Stimulated activated CD8-positive, alpha-beta memory T cell treated with anti-CD3 and anti-CD28 coated beads, Interleukin-7, amount 100 ng/mL, for 48 hours (primary cell): ENCODE measurements at places on chromosomes 13 and 19.

GRCh38 chr19:1140272-1141027 is 33.6 kb downstream of the SBNO2 start:
- no peak for DNase-seq

GRCh38 chr13:107808389-107808788 is 406.9 kb downstream of the LIG4 start:
- no peak for DNase-seq

DNA sequence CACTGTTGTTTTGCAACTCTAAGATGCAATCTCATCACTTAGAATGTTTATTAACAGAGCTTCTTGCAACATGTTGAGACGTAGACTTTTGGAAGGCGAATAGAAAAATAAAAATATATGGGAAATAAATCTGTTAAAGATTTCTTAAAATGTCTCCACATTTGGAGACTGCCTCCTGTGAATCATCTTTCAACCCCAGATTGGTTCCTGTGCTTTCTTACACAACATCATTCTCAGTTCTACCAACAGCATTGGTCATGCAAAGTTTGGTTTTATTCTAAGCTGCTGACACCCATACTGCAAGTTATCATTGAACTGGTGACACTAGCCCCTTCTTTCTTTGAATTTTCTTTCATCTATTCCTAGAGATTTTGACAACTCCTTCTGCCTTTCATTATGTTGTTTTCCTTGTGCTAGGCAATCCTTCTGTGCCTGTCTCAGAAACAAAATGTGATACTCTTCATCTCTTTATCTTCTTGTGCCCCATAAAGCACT is 1.6 kb upstream of the IGFL3 start:
- DNase-seq: no peak

GRCh38 chr13:30569901-30570576 is 47.7 kb upstream of the USPL1 start:
- DNase-seq: no peak

- DNase-seq: no peak
Measured at GRCh38 chr19:50796128-50796633, 6.0 kb downstream of the ACP4 start.

GRCh38 chr19:47433121-47433520 is 13.8 kb upstream of the MEIS3 start:
- DNase-seq: no peak

GRCh38 chr19:41619018-41619556 is 7.8 kb downstream of the CEACAM4 start:
- no peak for DNase-seq

DNA sequence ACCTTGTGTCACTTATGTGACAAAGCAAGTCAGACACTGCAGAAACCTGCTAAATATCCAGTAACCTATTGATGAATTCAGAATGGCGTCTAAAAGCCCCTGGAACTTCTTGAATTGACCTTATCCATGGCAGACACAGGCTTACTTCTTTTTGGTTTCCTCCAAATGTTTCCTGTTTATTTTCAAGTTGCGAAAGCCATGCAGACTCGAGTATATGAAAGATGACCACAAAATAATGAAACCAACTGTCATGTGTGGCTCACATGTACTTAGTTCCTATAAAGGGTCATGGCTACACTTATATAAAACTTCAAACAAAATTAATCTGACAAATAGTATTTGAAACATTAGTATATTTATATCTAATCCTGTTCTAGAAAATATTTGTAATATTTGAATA is 113.1 kb upstream of the FNDC3A start:
- DNase-seq: no peak

- DNase-seq: no peak
Measured at GRCh38 chr13:51797664-51798488, 6.1 kb downstream of the DHRS12 start.

- no peak for DNase-seq
Measured at GRCh38 chr19:10227026-10227971, 3.8 kb downstream of the S1PR2 start.

DNA sequence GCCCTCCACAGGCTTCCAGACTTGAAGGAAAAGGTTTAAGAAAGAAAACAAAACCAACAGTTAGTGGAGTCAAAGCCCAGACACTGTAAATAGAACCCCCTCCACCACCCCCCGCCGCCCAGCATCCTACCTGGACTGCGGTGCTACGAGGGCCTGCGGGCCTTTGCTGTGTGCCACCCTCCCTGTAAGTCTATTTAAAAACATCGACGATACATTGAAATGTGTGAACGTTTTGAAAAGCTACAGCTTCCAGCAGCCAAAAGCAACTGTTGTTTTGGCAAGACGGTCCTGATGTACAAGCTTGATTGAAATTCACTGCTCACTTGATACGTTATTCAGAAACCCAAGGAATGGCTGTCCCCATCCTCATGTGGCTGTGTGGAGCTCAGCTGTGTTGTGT is 6.3 kb upstream of the GARIN5A start:
- no peak for DNase-seq

DNA sequence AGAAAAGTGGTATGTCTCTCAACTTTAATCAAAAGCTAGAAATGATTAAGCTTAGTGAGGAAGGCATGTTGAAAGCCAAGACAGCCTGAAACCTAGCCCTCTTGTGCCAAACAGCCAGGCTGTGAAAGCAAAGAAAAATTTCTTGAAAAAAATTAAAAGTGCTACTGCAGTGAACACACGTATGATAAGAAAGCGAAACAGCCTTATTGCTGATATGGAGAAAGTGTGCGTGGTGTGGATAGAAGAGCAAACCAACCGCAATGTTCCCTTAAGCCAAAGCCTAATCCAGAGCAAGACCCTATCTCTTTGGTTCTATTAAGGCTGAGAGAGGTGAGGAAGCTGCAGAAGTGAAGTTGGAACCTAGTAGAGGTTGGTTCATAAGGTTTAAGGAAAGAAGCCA is 96.4 kb downstream of the ZDHHC20 start:
- no peak for DNase-seq

DNA sequence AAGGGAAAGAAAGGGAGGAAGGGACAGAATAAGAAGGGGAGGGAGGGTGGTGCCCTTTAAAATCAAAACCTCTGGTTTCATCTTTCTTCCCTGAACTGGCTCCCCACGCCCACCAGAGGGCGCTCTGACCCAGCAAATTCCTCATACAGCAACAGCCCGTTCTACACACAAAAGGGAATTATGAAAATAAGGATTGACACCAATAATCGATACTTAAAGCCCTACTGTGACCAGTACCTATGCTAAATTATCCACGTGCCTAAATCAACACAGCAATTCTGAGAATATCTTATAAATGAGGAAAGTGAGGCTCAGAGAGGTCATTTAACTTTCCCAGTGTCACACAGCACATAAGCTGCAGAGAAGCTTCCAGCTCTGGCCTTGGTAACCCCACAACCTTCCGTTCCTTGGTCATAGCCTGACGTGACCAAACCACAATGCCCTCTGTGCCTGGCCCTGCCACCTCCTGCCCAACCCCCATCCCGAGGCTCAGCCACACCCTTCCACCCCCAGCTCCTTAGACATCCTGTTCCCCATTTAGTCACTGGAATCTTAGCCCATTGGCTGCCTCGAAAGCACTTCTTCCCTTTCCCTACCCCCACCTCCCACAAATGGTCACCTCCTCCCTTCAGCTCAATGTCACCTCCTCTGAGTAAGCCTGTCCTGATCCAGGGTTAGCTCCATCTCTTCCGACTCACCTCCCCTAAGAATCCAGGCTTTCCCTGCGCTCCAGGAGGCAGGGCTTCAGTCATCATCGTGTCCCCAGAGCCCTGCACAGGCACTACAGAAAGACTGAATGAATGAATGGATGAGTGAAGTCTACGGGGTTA is 34.2 kb upstream of the PNMA8B start:
- DNase-seq: peak; percentile 28

DNA sequence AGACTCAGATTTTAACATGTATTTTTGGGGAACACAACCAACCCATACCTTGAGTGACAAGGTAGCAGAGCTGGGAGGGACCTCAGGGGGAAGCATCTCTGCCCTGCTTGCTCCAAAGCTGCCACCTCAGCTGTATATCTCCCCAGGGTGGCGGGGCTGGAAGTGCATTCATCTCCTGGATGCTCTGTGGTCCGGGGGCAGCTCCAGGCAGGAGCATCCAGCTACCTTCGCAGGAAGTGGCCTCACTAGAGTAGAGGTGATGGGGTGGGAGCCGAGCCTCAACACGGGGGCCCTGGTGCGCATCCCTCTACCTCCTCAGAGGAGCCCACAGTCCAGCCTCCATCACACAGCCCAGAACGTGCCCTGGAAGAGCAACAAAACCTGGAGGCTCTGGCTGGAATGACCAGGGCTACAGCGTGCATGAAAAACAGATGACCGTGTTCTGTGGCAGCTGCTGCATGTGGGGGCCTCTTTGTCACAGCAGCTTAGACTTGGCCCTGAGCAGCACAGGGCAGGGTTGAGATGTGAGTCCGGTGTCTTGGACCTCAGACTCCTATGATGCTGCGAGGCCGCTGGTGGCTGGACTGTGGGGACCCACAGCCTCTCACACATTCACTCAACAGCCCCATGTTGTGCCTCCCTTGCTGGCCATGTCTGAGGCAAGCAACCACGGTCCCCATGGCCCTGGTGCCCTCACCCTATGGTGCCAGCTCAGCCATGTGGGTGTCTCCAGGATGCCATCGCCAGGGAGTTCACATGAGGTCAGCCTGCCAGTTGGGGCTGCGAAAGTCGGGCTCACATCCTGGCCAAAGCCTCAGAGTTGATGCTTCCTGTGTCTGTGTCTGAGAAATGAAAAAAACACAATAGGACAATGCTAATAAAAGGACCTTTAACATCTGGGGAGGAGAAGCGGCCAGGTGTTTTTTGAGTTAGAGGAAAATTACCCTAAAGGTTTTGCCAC is 17.1 kb upstream of the GAS6 start:
- DNase-seq: no peak

GRCh38 chr19:1650650-1651567 is 1.5 kb downstream of the TCF3 start:
- DNase-seq: peak; percentile 47

- DNase-seq: no peak
Measured at GRCh38 chr13:75024602-75025001, 457.4 kb downstream of the TBC1D4 start.

DNA sequence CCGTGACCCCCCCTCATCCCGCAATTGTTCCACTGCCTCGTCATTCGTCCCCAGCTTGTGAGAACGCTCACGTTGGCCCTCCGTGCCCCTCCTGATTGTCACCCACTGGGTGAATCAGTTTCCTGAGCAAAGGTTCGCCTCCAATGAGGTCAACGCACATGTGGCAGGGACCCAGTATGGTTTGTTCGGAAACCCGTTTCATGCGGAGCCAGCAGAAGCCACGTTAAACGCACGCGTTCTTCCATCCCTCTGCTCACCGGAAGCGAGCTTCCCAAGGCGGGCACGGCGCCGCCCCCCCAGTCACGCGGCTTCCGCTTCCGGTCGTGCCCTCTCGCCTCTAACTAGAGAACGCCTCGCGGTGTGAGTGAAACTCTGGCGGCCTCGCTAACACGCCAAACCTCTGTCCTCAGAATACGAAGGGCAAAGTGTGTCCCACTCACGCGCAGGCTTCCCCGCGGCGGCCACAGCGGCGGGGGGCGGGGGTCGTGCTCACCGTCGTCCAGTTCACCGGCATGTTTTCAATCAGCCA is 18.0 kb upstream of the CFAP97D2 start:
- no peak for DNase-seq

DNA sequence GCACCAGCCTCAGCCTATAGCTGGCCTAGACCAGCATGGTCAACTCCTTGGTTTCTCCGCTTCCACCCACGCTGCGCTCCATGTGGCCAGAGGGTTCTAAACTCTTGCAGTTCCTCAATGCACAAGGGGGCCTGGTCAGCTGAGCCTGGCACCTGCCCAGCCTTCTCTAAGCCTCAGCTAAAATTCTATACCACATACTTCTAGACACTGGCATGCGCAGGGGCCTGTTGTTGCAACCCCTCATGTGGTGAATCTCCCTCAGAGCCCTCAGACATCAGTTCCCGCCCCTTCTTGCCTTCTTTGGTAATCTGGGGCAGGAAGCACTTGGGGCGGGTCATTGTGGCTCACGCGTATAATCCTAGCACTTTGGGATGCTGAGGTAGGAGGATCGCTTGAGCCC is 19.7 kb upstream of the LDLR start:
- DNase-seq: no peak

DNA sequence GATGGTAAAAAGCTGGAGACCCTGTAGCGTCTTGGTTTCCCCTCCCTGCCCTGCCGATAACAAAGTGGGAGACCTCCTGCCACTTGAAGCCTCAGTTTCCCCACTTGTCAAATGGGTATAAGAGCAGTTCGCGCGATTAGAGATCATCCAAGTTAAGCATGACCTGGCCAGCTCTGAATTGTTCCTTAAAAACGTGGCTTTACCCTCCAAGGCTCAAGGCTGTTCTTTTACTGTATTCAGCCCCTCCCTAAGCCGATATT is 421 bp downstream of the TNPO2 start:
- no peak for DNase-seq

DNA sequence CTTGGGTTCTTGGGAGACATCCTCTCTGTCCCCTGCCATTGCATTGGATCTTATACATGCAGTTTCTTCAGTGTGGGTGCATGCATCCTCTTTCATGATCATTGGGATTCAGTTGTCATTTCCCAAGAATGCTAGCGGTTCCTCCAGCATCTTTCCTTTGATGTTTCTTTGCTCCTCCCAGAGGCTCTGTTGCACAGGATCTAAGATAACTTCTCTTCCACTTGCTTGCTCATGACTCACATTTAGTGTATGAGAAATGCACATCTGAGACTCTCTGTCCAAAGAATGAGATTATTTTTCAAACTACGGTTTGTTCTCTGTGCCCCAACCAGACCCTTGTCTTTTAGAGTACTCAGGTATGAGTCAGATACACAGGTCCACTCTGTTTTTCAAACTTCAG is 197.1 kb downstream of the NDFIP2 start:
- no peak for DNase-seq

DNA sequence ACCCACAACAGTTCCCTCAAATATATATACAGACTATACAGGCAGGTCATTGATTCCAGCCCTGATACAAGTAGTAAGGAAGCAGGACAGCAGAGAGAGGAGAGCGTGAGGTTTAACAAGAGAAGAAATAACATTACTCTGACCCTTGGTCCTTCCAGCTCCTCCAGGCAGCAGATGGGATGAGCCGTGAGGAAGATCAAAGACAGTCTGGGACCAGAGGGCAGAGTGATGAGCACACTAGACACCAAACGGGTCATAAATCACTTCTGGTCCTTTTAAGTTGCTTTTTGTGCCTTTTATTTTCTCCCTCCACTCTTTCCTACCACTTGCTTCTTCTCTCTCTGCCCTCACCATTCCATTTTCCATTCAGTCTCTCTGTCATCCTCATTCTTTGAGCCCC is 16.9 kb upstream of the MICU2 start:
- no peak for DNase-seq

DNA sequence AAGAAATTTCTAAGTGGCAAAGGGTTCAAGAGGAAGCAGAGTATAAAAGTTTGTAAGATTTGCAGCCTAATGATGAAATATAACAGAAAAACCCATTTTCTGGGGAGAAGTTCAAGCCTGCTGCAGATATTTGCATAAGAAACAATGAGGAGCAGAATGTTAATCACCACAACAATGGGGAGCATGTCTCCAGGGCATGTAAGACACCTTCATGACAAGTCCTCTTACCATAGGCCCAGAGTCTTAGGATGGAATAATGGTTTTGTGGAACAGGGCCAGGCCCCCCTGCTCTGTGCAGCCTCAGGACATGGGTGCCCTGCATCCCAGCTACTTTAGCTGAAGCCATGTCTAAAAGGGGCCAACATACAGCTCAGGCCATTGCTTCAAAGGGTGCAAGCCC is 809.0 kb upstream of the SLITRK5 start:
- DNase-seq: no peak
